CD4-positive, alpha-beta T cell treated with Interleukin-15 for 4 hours (primary cell): ENCODE measurements at places on chromosomes 5 and 9.
A peak's percentile ranks its signal among the peaks of the same experiment; 100 is the strongest.

DNA sequence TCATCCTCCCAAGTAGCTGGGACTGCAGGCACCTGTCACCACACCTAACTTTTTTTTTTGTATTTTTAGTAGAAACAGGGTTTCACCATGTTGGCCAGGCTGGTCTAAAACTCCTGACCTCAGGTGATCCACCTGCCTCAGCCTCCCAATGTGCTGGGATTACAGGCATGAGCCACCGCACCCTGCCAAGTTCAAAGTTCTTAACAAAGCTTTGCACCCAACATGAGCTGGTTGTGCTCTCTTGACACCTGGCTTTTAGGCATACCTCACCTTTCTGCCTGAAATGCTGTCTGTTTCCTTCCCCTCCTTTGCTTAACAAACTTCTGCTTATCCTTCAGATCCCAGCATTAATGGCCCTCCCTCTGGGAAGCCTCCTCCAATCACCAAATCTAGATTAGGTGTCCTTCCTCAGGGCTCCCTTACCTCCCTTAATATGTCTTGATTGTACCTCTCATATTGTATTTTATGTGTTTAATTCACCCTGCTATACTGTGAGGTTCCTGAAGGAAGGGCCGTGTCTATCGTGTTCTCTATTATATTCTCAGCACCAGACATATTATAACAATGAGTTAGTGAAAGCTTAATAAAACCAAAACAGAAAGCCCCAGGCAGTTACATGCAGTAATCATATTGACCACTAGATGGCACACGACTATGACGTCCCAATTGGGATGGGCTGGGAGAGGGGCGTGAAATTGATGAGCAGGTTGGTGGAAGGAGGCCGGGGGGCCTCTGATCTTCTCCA, 62.9 kb upstream of the PPARGC1B start:
- peak; percentile 19 for DNase-seq

DNA sequence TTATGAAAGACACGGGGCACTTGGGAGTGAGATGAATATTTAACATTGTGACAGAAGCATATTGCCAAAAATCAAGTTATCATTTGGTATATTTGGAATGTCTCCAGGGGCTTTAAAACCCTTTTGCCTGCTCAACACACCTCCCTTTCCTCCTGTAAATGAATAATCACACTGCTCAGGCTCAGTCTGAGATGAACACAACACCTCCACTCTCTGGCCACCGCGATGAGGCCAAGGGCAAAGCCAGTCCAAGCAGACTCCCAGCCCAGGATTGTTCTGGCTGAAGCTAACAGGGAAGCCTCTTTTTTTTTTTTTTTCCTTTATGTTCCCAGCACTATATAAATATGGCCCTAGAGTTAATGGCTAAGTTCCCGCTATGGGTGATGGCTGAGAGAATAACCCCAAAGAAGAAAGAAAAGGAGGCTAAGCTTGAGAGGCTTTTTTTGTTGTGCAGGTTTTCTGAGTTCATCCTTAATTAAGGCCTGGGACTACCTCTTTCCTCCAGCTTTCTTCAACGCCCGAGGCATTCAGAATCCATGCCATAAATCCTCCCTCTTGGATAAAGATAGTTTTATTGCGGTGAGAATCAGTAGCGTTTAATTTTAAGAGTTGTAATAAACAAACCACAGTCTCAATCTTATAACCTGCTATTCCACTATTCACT, 10.5 kb upstream of the ERAP1 start:
- no peak for DNase-seq

GRCh38 chr5:139764886-139765408, 30.7 kb upstream of the PSD2 start:
- no peak for DNase-seq

- no peak for DNase-seq
Observed at GRCh38 chr9:38278457-38278856, 114.0 kb upstream of the ALDH1B1 start.

DNA sequence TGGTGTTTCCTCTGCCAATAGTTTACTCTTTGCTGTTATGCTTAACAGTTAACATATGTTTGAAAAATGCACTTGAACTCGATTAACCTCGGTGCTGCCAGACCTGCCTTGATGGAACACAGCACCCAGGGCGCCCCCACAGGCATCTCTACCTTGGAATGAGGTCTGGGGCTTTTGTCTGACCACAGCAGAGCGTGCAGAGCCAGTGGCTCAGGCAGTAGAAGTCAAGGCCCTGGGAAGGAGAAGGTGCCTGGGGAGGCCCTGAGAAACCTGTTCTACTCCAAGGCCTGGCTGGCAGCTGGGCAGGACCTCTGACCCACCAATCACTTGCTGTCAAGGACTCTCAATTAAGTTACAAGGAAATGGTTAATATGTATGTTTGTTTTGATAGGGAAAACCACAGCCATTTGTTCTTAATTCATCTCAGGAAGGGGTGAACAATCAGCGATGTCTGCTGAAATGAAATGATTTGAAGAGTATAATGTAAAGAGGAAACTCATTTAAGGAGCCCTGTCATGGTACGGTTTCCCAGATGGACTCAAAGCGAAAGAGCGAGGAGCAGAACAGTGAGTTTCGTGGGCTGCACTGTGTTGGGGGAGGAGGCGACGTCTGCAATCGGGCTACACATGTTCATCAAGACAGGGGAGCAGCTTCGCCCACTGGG, 21.9 kb downstream of the MACROH2A1 start:
- no peak for DNase-seq

DNA sequence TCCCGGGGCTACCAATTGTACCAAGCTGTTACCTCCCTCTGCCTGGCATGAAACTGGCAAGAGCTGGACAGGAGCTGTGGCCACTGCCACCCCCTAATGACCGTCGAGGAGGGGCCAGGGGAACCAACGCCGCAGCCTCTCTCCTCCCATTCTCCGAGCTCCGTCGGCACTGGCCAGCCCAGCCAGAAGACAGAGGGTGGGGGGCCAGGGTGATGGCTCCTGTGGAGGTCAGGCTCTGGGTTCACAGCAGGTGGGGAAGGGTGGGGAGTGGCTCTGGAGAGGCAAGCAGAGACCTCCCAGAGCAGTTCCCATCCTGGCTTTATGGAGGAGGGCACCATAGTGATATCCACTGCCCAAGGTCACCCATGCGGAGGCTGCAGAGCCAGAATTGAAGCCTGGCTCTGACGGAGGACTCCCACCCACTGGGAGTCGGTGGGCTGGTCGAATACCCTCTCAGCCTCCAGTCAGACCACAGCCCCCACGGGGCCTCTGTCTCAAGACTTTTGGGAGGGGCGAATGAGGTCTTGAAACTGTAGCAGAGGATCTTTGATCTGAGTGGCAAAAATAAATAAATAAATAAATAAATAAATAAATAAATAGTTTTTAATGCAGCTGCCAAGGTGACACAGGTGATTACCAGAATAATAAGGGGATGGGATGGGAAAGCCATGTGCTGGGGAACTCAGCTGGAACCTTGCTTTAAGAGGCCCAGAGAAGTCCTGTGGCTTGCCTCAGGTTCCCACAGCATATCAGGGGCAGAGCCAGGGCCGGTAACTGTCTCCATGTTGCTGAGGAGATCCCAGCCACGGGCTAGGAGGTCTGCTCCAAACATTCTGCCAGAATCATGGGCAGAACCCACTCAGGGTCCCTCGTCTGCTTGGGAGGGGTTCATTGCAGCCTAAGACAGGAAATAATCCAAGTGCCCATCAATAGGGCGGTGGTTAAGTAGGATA, 42.5 kb upstream of the NEURL1B start:
- no peak for DNase-seq

DNA sequence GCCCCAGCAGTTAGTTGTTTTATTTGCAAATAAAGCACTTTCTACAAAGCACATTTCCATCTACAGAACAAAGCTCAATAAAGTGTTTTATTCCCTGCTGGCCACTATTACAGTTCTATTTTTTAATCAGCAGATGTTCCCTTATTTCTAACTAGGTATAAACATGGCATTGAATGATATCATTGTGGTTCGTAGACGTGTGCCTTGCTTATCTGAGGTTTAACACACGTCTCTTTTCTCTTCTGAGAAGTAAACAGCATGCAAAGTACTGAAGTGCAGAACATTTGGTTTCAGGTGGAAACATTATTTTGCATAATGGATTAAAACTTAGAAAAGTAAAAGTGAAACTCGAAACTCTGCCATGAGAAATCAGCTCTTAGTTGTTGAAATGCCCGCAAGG, 1989.3 kb upstream of the WWC1 start:
- no peak for DNase-seq

- no peak for DNase-seq
Observed at GRCh38 chr9:127450243-127450760, 904 bp downstream of the RPL12 start.

GRCh38 chr5:152205804-152206203, 199.3 kb downstream of the NMUR2 start:
- no peak for DNase-seq

DNA sequence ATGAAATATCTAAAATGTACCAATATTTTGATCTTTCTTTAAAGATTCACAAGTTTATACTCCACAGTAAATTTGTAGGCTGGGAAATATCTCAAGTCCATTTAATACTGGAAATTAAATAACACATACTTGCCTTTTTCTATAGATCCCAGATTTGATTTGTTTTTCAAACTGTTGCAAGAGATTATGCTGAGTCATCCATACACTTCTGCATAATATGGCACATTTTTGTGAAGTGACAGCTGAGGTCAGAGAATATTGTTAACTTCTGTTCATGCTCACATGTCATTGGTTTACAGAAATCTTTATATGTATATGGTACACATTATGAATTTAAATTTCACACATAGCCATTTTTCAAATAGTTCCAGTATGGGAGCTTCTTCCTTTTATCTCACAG, 1066.3 kb upstream of the NUDT12 start:
- DNase-seq, result no peak

- no peak for DNase-seq
Observed at GRCh38 chr5:34721327-34721726, 65.2 kb downstream of the RAI14 start.

DNA sequence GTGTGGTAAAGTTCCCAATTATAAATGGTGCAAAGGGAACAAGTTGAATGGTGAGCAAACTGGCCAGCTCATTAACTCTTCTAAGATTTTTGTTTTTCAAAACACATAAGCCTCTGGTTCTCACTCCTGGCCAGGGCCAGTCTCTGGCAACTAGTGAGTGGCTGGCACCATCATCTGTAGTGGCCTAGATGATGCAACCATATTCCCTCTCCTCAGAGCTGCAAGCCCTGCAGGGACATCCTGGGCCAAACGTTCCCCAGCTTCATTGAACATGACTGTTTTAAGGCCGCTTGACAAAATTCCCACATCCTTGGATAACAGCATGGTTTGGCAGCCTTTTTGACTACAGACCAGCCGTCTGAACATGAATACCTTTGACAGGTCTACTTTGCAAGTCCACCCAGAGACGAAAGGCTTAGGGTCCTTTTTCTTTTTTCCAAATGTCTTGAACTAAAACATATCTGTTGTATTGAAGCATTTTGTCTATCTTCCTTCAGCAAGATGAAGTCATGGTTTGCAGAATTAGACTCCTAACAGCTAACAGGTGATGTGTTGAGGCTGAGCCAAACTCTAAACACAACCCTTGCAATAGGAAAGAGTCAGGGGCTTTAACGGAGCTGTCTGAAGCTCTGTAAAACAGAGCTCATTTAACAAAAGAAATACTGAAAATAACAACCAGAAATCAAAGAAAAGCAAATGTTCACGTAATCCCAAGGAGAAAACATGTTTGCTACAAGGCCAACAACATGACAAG, 23.8 kb downstream of the MACROH2A1 start:
- DNase-seq, result no peak

DNA sequence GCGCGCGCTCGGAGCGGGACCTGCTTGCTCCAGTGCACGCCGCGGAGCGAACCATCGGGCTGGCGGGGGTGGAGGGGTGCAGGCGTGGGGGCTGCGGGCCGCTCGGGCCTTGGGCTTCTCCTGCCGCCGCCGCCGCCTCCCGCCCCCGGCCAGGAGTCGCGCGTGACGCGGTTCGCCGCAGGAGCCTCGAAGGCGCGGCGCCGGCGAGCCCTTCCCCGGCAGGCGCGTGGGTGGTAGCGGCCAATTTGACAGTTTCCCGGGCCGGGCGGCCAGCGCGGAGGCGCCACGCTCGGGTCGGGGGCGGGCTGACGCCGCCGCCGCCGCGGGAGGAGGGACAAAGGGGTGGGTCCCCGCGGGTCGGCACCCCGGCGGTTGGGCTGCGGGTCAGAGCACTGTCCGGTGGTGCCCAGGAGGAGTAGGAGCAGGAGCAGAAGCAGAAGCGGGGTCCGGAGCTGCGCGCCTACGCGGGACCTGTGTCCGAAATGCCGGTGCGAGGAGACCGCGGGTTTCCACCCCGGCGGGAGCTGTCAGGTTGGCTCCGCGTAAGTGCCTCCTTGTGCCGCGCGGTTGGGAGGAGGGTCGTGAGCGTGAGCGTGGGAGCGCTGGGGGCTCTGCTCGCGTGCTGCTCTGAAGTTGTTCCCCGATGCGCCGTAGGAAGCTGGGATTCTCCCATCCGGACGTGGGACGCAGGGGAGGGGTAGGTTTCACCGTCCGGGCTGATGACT, at the start of gene TJP2:
Gene TJP2, plus strand, starts transcription at position 387 of the 725 bp plus-strand sequence. Its CDS starts 96 bp downstream, at position 483.
- peak; percentile 24 for DNase-seq

DNA sequence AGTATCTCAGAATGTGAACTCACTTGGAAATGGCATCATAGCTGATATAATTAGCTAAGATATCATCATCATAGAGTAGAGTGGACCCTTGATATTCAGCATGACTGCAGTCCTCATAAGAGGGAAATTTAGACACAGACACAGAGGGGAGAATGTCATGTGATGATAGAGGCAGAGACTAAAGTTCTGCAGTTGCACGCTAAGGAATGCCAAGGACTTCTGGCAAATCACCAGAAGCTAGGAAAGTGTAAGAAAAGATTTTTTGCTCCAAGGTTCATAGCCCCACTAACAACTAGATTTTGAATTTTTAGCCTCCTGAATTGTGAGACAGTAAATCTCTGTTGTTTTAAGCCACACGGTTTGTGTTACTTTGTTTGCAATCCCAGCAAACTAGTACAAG, 612.6 kb upstream of the ST8SIA4 start:
- DNase-seq, result no peak

DNA sequence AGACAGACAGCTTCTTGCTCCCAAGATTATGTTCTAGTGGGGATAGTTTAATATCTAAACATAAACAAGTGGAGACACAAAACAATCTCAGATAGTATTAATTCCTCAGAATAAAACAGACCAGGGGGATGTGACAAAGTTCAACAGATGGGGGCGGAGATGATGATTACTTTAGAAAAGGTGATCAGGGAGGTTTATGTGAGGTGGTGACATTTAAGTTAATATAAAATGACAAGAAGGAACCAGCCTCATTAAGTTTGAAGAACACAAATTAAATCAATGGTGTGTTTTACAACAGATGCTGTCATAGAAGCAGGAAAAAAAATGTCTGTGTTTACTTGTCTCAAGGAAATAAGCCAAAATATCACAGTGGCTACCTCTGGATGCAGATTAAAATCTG, 119.6 kb upstream of the HMHB1 start:
- no peak for DNase-seq
